Omental fat pad (tissue), 4 donors: ENCODE measurements at places on chromosomes 6 and 20. TPM values are rescaled to one million over a fixed set of nuclear protein-coding genes. Genes with fewer than 3 reads are reported as not detected.

Gene TMEM217
- total RNA-seq, result 3.6 TPM

Gene SRF
- total RNA-seq, result 22.7 TPM

Gene AGER
- 1.3 TPM for total RNA-seq

Gene STK4
- 37.6 TPM for total RNA-seq

Gene BPI
- 0.63 TPM for total RNA-seq

Gene TRIM31
- total RNA-seq, result not detected

Gene TFAP2D
- total RNA-seq, result not detected

Gene KCNK16
- total RNA-seq, result not detected

Gene PLN
- 41.0 TPM for total RNA-seq

Gene EPPIN
- total RNA-seq, result not detected

Gene NKAPL
- total RNA-seq, result 4.4 TPM

Gene PGC
- total RNA-seq, result not detected

Gene CASP8AP2
- total RNA-seq, result 12.9 TPM

Gene RAD21L1
- total RNA-seq, result not detected

Gene AURKA
- 3.9 TPM for total RNA-seq

Gene PRRT1
- 1.0 TPM for total RNA-seq

Gene BHLHE23
- total RNA-seq, result not detected

Gene PNPLA1
- 0.37 TPM for total RNA-seq

Gene SLC32A1
- total RNA-seq, result not detected

Gene TUBB2B
- total RNA-seq, result 8.9 TPM

Gene TP53RK
- total RNA-seq, result 15.8 TPM

Gene EMILIN3
- not detected for total RNA-seq

Gene OTOR
- not detected for total RNA-seq

Gene ISM1
- 4.2 TPM for total RNA-seq

Gene CDSN
- not detected for total RNA-seq

Gene KCNK17
- 0.28 TPM for total RNA-seq

Gene PPP1R14C
- total RNA-seq, result 0.31 TPM

Gene METTL24
- total RNA-seq, result 6.9 TPM

Gene SOX4
- 6.8 TPM for total RNA-seq

Gene LAMP5
- total RNA-seq, result not detected

Gene FHL5
- total RNA-seq, result 25.9 TPM
